Sciatic nerve (tissue), 2 donors: ENCODE measurements at places on chromosomes 16 and 17. TPM values are rescaled to one million over a fixed set of nuclear protein-coding genes. Genes with fewer than 3 reads are reported as not detected.

MYH2 gene
- not detected for total RNA-seq

CCT6B gene
- total RNA-seq: 2.9 TPM

KRTAP2-1 gene
- total RNA-seq: not detected

PIK3R5 gene
- 15.1 TPM for total RNA-seq

KRTAP9-4 gene
- total RNA-seq: not detected

CHRNE gene
- total RNA-seq: 2.3 TPM

CCL1 gene
- not detected for total RNA-seq

GRAP gene
- 6.2 TPM for total RNA-seq

ABCA3 gene
- total RNA-seq: 39.0 TPM

KRT31 gene
- total RNA-seq: not detected

CD300LB gene
- total RNA-seq: 1.2 TPM

AIPL1 gene
- total RNA-seq: not detected

OR2C1 gene
- total RNA-seq: 0.40 TPM

TLK2 gene
- 74.1 TPM for total RNA-seq

DHX58 gene
- total RNA-seq: 24.8 TPM

FOXJ1 gene
- total RNA-seq: 0.40 TPM

HES7 gene
- 1.1 TPM for total RNA-seq

FA2H gene
- total RNA-seq: 52.2 TPM

SHCBP1 gene
- 1.9 TPM for total RNA-seq

ZPBP2 gene
- total RNA-seq: not detected

TERB1 gene
- 0.58 TPM for total RNA-seq

CIITA gene
- 51.9 TPM for total RNA-seq

FBXW10 gene
- total RNA-seq: not detected

VPS9D1 gene
- 14.2 TPM for total RNA-seq

QPRT gene
- 26.3 TPM for total RNA-seq

ADAP2 gene
- total RNA-seq: 26.9 TPM

KRTAP1-4 gene
- total RNA-seq: not detected

TMEM114 gene
- not detected for total RNA-seq

PRKCA gene
- total RNA-seq: 168 TPM

SCN4A gene
- total RNA-seq: 3.5 TPM

PPM1E gene
- total RNA-seq: 0.22 TPM

OR1F1 gene
- not detected for total RNA-seq

CACNG1 gene
- total RNA-seq: not detected
